ENCODE measurements at places on chromosomes 7 and 10.

GRCh38 chr10:60808036-60808435 is 29.8 kb downstream of the CDK1 start:
- DNase-seq, result no peak

GRCh38 chr10:11789956-11790355 is 33.2 kb upstream of the PROSER2 start:
- DNase-seq, result no peak

DNA sequence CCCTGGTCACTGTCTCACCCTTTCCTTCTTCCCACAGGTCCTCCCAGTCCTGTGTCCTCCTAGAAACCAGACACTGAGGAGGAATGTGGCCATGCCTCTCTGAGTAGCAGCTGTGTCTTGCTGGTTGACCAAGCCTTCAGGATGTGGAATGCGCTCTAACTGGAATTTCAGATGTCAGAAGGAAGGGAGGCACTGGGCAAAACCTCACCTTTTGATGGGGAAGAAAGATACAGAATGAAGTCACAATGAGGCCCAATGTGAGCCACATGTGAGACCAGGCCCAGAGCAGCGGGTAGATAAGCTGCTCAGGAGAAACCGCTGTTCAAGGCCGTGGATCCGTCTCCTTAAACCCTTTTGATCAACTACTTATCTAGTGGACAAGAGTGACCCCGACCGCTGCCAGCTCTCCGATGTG is 54.8 kb upstream of the ECHDC3 start:
- no peak for DNase-seq

DNA sequence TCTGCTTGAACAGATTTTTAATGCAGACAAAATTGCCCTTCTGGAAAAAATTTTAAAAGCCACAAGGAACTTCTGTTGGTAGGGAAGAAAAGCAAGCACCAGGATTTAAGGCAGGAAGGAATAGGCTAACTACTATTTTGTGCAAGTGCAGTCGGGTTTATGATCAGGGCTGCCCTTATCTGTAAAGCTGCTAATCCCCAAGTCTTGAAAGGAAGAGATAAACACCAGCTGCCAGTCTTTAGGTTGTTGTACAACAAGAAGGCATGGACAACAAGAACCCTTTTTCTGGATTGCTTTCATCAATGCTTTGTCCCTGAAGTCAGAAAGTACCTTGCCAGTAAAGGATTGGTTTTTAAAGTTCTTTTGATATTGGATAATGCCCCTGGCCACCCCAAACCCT is 40.7 kb downstream of the RALA start:
- DNase-seq, result no peak

DNA sequence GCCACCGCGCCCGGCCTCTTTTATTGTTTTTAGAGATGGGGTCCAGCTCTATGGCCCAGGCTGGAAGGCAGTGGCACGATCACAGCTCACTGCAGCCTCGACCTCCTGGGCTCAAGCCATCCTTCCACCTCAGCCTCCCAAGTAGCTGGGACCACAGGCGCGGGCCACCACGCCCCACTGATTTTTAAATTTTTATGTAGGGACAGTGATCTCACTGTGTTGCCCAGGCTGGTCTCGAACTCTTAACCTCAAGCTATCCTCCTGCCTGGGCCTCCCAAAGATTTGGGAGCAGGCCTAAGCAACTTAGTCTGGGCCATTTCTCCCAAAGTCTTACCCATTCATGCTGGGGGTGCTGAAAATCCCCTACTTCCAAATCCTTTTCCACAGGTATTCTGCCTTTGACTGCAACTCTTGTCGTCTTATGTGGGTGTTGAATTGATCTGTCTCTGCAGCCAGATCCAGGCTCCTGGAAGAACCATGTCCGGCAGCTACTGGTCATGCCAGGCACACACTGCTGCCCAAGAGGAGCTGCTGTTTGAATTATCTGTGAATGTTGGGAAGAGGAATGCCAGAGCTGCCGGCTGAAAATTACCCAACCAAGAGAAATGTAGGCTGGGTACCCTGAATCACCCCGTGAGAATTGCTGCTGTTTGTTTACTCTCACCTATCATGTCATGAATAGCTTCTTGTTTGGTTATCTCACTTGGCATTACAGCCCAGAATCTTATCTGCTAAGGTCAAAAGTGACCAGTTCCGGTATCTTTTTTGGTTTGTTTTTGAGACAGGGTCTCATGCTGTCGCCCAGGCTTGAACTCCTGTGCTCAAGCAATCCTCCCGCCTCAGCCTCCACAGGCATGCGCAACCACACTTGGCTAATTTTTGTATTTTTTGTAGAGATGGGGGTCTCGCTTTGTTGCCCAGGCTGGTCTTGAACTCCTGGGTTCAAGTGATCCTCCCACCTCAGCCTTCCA is 1.1 kb downstream of the ZDHHC4 start:
- DNase-seq, result no peak

DNA sequence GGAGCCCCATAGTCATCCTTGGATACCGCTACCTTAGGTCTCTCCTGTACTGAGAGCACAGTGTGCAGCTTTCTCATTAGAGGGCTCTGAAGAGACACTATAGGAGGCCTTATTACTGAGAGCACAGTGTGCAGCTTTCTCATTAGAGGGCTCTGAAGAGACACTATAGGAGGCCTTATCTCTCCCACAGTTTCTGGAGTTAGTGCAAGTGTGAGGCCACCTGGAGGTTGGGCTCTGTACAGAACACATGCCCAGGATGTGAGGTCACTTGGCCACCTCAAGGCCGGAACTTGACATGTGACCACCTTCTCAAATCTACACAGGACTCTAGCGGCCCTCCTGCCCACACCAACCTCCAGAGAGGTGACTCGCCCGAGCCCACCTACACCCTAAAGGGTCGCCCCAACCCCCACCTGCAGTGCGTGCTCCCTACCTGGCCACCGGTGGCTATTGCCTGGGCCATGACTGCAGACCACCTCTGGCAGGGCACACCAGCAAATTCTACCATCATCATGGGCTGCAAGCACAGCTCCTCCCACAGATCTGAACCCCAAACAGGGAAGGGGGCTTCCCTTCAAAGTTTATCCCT is 24.6 kb downstream of the FRMPD2 start:
- no peak for DNase-seq

DNA sequence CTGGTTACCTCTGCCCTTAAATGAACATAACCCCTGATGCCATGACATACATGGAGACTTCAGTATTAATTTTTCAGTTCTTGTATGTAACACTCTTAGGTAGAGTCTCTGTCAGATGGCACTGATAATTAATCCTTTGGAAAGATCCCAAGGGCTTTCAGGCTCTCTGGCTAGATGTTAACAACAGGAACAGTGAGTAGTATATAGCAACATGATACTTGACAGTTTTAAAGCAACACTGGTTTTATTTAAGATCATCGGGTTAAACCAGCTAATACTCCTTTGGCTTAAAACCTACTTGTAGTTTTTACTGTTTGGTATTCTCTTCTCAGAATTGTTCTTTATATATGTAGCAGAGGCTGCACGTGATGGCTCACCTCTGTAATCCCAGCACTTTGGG is 27.3 kb downstream of the AHCYL2 start:
- no peak for DNase-seq

DNA sequence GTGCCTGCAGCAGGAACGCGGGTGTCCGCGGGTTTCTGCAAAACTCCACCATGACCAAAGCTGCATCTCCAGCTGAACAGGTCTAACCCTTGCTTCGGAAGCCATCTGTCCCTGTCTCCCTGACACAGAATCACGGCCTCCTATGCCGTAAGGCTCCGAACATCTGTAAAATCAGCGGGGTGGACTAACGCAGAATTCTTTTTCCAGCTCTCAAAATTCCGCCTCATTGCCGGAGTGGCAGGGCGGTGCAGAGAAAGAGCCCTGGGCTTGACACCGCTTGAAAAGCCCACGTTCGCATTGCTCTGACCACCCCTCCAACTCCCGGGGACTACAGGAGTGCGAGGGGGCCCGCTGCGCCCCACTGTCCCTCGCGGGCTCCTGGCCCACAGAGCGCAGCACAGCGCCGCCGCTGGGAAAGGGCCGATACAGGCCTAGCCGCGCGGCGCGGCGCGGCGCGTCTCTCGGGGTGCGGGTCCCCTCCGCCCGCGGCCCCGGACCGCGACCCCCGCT is 409 bp downstream of the DNMBP start:
- DNase-seq, result no peak

DNA sequence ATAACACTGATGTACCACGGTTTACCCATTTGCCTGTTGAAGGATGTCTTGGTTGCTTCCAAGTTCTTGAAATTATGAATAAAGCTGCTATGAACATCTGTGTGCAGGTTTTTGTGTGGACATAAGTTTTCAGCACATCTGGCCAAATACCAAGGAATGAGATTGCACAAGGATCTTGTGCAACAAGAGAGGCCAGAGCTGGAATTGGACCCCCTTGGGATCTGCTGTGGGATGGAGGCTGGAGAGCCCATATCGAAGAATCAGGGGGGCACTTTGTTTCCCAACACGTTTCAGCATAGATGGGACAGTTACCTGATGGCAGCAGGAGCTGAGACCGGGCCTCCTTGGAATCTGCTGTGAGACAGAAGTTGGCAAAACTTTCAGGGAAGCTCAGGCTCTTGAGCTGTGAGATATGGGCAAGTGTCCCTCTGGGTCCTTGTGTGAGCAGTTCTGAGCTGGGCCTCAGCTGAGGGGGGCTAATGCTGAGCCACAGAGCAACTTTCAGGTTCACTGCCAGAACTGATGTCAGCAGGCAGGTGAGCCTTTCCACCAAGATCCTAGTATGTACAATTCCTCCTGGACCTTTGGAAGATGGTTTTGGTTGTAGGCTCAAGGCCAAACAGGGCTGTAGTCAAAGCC is 115.2 kb upstream of the RAB18 start:
- DNase-seq, result no peak

- peak; percentile 36 for DNase-seq
These were observed 45.7 kb downstream of the IKZF1 start for GRCh38 chr7:50349963-50350944.

- DNase-seq, result no peak
These were observed 515 bp upstream of the SLC4A2 start for GRCh38 chr7:151058781-151059366.

GRCh38 chr10:10270126-10271050 is 747.3 kb upstream of the CELF2 start:
- DNase-seq, result no peak

DNA sequence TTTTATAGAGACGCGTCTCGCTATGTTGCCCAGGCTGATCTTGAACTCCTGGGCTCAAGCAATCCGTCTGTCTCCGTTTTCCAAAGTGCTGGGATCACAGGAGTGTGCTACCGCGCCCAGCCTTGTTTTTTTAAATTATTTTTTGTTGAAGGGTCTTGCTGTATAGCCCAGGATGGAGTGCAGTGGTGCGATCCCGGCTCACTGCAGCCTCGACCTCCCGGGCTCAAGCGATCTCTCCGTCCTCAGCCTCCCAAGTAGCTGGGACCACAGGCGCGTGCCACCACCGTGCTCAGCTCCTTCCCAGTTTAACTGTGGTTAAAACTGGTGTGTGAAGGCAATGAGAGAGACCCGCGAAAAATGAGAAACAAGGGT is 11.0 kb upstream of the HNRNPF start:
- DNase-seq, result no peak

GRCh38 chr7:72538856-72539255 is 126.7 kb upstream of the CALN1 start:
- no peak for DNase-seq

- peak; percentile 42 for DNase-seq
These were observed 703 bp upstream of the HILPDA start for GRCh38 chr7:128454808-128455542.

DNA sequence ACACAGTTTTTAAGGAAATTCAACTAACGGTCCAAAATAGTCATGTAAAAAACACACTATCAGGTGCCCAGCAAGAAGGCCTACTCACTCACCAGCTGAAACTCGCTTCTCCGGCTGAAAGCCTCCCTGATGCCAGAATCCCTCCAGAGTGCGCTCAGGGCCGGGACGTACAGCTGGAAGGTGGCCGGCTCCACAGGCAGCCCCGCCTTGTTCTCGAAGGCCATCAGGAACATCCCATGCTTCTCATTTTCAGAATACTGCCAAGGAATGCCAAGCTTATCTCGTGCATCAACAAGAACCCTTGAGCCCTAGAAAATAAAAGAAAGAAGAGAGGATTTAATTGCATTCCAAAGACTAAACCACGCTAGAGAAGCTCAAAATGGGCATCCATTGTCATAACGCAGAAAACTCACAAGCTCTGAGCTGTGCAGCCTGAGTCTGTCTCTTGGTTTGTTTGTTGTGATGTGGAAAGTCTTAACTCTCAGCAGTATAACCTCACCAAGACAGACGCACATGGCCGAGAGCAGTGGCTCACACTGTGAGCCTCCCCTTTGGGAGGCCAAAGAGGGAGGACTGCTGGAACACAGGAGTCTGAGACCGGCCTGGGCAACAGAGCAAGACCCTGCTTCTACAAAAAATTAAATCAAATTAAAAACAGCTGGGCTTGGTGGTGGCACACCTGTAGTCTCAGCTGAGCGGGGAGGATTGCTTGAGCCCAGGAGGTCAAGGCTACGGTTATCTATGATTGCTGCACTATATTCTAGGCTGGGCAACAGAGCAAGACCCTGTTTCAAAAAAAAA is 49.1 kb downstream of the GNA12 start:
- no peak for DNase-seq

DNA sequence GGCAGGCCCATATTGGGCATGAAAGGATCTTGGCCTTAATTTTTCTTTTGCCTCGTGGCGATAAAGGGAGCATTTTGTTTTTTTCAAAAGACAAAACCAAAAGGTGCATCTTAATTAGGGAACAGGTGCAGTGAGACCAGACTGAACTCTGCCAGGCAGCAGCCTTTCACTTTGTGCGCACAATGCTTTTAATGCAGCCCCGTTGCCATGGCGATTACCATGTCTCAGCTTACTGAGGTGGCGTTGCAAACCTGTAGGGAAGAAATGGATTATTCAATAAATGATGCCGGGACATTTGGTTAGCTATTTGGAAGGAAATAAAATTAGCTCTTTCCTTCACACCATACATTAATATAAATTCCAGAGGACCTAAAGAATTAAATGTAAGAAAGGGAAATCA is 61.9 kb downstream of the MYL10 start:
- DNase-seq, result no peak

Data from CD14-positive monocyte (primary cell).